IPS DF 6.9 (cell line): ENCODE measurements at places on chromosomes 3 and 15.

- H3K4me1 ChIP-seq: no peaks in the 10 kb centered on the region
- no peak overlapping the region for H3K4me3 ChIP-seq
- no peak for DNase-seq
- H3K27ac ChIP-seq: no peak overlapping the region
Observed at GRCh38 chr3:139564294-139564861, 24.8 kb upstream of the RBP1 start.

DNA sequence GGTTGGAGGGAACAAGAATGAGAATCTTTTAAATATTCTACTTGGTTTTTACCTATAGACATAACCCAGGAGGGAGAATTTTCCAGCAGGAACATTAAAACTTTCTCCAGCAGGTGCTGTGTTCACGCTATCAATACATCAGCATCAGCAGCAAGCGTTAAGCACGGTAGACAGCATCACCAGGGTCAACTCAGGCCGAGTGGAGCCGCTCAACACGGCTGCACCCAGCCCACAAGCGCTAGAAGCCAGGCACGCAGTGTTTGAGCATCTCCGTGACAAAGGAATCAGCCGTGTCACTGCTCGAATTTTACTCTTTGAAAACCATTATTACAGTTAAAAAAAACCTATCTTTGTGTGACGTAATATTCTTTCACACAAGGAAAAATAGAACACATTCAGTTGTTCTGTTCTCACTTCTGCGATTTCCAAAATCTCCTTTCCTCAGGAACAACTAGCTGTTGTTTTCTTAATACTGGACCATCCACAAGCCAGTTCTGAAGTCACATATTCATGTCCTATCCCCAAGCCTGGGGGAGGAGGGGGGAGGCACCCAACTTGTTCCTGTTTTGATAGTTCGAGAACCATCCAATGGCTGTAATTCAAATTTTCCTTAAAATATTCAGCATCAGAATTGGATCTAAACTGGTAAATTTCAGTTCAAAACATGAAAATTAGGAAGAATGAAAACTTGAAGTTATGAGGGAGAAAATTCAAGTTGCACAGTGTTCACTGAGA lies 77.9 kb downstream of the ADAMTS17 start:
- H3K4me3 ChIP-seq: no peak overlapping the region
- H3K27me3 ChIP-seq: no peaks in the 10 kb centered on the region
- no peaks in the 10 kb centered on the region for H3K36me3 ChIP-seq
- no peak for DNase-seq
- H3K27ac ChIP-seq: no peak overlapping the region

GRCh38 chr3:24481193-24481592 lies 13.5 kb downstream of the THRB start:
- H3K36me3 ChIP-seq: no peaks in the 10 kb centered on the region
- peaks cover 2% of the 10 kb centered on the region; the same call in 1 of the 2 replicates for H3K27me3 ChIP-seq
- H3K27ac ChIP-seq: no peak overlapping the region
- peaks cover 4% of the 10 kb centered on the region; the same call in 1 of the 2 replicates for H3K4me1 ChIP-seq
- H3K4me3 ChIP-seq: no peak overlapping the region

- no peaks in the 10 kb centered on the region for H3K27me3 ChIP-seq
- no peak overlapping the region for H3K4me3 ChIP-seq
- DNase-seq: no peak
- no peaks in the 10 kb centered on the region for H3K36me3 ChIP-seq
Observed at GRCh38 chr3:138923531-138923994, 23.4 kb downstream of the FOXL2 start.

DNA sequence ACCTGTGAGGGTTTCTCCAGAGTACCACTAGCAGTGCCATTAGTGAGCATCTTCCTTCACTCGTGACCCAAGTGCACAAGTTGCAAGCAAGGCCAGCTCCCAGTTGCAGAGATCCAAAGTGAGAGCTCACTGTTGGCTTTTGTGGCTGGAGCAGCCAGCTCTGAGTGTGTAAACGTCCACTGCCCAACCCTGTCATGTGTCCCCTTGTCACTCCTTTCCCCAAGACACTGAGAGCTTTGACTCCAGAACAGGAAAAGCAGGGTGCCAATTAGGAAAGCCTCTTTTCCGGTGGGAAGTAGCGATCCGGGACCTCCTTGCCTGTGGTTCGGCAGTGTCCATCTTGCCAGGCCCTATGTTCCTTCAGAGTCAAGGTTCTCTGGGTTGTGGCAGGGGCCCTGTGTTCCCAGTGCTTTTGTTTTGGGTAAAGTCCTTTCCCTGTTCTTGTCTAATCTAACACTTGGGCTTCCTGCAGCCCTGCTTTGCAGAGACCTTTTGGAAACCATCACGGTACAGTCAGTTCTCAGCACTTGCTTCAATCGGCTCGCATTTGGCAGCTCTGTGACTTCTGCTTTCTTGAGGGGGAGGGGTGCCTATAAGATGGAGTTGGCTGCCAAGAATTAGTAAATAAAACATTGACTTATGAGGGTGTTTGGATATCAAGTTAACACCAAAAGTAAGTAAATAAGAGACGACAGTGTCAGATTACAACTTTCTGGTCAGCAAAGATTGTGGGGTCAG lies 90.5 kb downstream of the DNASE1L3 start:
- DNase-seq: no peak

GRCh38 chr3:135023996-135024658 lies 229.1 kb downstream of the EPHB1 start:
- H3K4me3 ChIP-seq: no peak overlapping the region
- no peaks in the 10 kb centered on the region for H3K27me3 ChIP-seq
- no peaks in the 10 kb centered on the region for H3K4me1 ChIP-seq
- no peaks in the 10 kb centered on the region for H3K36me3 ChIP-seq
- H3K27ac ChIP-seq: no peak overlapping the region

- H3K27ac ChIP-seq: no peak overlapping the region
- H3K4me1 ChIP-seq: no peaks in the 10 kb centered on the region
- no peaks in the 10 kb centered on the region for H3K36me3 ChIP-seq
- H3K4me3 ChIP-seq: no peak overlapping the region
- H3K27me3 ChIP-seq: no peaks in the 10 kb centered on the region
Observed at GRCh38 chr15:66789029-66790025, 87.3 kb downstream of the SMAD6 start.

DNA sequence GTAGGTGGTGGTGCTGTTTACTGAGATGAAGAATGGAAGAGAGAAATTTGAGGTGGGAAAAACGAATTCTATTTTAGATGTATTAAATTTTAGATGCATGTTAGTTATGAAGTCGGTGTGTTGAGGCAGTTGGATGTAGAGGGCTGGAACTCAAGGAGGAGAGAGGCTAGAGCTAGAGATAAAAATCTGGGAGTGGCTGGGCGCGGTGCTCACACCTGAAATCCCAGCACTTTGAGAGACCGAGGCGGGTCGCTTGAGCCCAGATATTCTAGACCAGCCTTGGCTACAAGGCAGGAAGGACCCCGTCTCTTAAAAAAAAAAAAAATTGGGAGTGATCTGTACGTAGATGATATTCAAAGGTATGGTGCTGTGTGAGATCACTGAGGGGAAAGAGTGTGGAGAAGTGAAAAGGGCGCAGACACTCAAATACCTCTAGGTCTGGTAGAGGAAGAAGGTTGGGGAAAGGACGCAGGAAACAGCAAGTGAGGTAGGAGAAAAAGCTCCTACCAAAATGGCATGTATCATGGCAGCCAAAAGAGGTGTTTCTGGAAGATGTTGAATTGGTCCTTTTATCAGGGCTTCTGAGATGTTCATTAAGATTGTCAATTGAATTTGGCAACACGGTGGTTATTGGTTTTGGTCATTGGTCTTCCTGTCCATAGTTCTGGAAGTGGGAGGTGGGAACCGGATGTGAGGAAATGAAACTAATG lies 1.8 kb downstream of the YEATS2 start:
- DNase-seq: no peak
- peak overlapping the region; percentile 96; the same call in 1 of the 2 replicates for H3K4me3 ChIP-seq
- H3K27me3 ChIP-seq: no peaks in the 10 kb centered on the region

DNA sequence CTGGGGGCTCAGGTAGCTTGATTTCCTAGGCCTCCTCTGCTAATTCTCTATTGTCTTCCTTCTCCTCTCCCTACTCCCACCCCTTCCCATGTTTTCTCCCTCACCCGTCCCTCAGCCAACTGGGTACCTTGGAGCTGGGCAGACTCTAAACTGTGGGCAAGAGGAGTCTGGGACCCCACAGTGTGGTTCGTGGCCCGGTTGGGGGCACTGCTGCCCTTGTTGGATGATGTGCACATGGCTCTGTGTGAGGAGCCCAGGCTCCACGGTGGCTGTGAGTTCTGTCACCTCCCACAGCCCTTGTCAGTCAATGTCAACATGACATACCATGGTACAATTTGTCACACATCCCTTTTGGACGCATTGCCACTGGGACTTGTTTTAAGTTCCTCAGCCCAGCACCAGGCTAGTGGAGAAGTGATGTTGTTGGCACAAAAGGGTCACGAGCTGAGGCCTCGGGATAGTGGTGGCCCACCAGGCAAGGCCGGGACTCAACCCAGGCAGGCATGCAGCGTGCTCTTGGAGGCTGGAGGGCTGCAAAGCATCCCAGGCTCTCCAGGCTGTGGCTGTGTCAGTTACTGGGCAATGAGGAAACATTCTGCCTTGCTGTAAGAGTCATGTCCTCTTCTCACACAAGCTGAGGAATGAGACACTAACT lies 142.3 kb downstream of the TLE3 start:
- no peak for DNase-seq
- no peaks in the 10 kb centered on the region for H3K27me3 ChIP-seq
- H3K4me1 ChIP-seq: no peaks in the 10 kb centered on the region; the same call in 1 of the 2 replicates

DNA sequence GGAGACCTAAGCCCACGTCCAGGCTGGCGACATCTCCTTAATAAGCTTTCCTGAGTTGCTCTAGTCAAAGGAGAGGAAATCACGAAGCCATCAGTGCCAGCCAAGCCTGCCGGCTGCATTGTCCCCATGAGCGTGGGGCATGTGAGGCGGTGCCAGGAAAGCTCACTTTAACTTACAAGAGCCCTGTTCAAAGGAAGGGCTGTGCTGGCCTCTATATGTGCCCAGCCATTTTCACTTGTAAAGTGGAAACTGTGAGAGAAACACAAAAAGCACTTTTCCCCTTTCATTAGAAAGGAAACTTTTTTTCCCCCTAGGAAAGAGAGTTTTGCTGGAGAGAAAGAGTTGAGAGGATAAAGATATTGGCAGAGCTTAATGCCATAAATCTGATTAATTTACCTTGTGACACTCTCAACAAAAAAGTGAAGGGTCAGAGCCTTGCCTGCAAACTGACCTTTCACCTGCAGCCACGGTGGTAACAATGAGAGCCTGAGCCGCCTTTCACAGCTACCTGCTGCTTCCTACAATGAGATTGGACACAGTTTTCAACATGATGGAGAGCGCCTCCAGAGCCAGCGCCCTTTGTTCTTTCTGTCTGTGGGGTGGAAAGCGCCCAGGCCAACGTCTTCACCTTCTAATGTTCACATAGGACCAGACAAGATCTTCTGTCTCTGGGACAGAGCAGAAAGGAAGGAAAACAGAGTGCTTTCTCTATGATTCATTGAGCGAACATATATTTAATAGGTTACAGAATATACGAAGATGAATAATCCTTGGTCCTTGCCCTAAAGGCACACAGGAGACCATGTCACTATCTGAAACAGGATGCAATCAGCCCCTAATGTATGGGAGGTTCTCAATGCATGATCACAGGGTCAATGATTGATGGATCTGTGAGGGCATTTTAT lies 233.1 kb upstream of the HES1 start:
- no peaks in the 10 kb centered on the region for H3K27me3 ChIP-seq
- H3K27ac ChIP-seq: no peak overlapping the region
- H3K4me1 ChIP-seq: no peaks in the 10 kb centered on the region
- no peaks in the 10 kb centered on the region for H3K36me3 ChIP-seq
- H3K4me3 ChIP-seq: no peak overlapping the region
- DNase-seq: no peak
